ENCODE measurements at places on chromosomes 1 and 21.

GRCh38 chr1:161869291-161869690 lies 103.2 kb downstream of the ATF6 start:
- DNase-seq, result no peak

DNA sequence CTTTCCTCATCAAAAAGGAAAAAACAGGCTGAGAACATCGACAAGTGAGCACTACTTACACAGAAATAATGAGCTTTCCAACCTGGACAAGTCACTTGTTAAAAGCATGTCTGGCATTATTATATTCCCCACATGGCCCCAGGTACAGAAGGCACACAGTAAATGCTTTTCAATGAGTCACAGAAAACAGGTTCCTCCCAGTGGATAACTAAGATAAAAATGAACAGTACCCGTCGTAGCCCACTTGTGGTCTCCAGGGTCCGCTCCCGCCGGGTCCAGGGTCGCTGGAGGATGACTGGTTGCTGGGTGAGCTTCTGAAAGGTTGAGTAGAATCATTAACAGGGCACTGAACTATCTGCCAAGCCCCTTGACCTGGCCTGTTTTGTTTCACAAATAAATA lies 186.6 kb downstream of the SIPA1L2 start:
- no peak for DNase-seq

GRCh38 chr1:35577071-35577998 lies 4.2 kb downstream of the TFAP2E start:
- DNase-seq, result peak; percentile 85

DNA sequence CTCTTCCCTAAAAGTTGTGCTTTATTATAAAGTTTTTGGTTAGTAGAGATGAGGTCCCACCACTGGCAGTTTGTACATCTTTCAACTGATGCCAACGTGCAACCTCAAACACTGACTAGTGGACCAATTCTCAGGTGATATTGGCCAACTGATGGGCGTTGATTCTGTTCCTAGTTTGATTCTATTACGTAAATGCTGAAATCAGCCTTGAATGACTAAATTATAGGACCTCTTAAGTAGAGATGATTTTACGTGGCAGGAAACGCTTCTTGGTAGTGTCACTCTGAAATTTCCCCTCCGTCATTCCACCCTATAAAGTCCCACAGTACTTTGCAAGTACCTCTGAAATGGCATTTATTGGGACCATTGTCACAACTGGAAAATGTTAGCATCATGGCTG lies 8.8 kb upstream of the FNDC7 start:
- DNase-seq, result no peak

DNA sequence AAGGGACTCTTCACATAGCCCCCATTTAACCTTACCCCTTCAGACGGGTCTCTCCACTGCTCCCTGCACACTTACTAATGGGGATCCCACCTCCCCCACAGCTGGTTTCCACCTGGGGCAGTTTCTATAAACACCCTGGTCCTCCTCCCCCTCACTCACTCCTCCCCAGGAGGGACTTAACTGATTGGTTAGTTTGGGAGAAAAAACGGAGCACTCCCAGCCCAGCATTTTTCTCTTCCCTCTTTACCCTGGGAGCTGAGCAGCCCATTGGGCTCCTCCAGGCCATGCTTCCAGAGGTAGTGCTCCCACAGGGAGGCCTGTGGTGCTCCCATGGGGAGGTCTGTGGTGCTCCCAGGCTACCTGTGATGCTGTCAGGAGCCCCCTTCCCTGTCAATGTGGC lies 93.7 kb downstream of the MIS18A start:
- DNase-seq, result no peak
